ENCODE measurements at places on chromosomes 1 and 21.

GRCh38 chr1:222909586-222909985 is 94.7 kb downstream of the DISP1 start:
- peak; percentile 72 for DNase-seq

- DNase-seq, result peak; percentile 68
Observed at GRCh38 chr1:87392248-87393192, 63.8 kb downstream of the LMO4 start.

DNA sequence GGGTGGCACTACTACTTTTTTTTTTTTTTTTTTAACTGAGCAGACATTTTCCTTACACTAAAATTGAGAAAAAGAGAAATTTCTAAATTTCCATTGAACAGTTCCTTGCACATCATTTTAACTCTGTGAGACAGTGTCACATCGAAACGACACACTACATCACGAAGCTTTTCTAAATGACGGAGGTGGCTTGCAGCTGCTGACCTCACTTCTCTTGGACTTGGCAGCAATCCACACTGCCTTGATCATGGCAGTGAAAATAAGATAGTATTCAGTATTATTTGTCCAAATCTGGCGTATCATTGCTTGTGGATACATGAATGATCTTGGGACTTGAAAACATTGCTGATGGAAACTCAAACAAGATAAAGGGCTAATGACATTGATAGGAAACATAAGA is 80.3 kb upstream of the CYYR1 start:
- DNase-seq, result no peak

DNA sequence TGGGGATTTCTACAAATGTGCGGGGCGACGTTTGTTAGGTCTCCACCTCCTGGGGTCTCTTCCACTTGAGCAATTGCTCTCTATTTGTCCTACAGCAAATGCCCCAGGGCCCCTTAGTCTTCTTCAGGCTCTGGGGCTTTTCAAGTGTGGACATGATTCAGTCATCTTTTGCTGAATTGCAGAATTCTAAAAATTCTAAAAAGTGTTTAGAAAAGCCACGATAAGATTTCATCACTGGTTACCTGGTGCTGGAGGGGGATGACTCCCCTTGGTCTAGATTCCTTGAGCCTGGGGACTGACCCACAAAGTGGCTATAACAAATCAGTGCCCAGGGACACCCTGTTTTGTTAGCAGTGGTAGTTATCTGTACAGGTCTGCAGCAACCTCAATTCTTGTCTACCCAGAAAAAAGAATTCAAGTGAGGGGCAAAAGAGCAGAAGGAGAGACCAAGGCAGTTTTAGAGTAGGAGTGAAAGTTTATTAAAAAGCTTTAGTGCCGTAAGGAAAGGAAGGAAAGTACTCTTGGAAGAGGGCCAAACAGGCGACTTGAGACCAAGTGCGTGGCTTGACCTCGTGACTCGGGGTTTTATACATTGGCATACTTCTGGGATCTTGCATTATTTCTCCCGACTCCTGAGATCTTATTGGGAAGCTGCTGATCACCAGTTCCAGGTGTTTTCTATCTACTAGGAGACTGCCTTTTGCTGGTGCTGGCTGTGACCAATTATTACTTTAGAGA is 25.2 kb downstream of the PROK1 start:
- no peak for DNase-seq

- DNase-seq, result peak; percentile 55
Observed at GRCh38 chr1:8410791-8411190, 92.9 kb downstream of the SLC45A1 start.

DNA sequence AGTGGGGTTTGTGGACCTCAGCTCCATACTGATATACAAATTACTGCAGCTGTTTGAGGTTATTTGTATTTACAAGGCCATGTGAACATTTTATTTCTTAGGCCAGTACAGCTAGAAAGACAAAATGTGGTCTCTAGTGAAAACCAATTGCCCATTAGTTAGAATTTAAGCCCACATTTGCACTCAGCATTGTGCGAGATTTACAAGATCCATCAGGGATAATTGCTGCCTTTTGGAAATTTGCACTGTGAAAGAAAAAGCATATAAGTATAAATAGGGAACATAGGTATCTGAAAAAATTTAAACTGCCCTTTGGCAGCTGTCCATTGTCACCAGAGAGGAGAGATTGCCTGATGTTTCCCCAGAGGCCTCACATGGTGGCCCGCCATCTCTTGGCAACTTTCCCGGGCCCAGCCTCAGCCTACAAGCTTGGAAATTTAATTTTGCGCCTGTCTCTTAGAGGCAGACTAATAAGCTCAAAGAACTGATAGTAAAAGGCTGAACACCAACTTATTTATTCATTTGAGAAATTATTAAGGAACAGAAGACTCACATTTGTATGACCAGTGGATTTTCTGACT is 120.7 kb downstream of the MAP3K21 start:
- no peak for DNase-seq

DNA sequence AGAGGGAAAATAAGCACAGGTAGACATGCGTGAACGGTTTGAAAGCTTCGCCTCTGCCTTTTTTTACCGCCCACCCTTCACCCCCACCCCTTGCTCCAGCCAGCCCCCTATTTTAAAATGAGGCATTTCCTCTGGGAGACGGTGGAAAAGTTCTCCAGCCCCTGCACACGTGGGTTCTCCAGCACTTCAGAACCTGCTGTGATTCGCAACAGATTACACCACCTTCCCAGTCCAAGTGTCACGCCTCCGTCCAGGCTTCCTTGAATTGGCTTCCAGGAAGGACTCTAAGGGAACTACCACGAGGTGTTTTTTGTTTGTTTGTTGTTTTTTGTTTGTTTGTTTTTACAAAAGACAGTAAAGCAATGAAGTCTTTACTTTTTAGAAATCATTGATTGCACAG is 2.6 kb downstream of the LRRC7 start:
- no peak for DNase-seq

DNA sequence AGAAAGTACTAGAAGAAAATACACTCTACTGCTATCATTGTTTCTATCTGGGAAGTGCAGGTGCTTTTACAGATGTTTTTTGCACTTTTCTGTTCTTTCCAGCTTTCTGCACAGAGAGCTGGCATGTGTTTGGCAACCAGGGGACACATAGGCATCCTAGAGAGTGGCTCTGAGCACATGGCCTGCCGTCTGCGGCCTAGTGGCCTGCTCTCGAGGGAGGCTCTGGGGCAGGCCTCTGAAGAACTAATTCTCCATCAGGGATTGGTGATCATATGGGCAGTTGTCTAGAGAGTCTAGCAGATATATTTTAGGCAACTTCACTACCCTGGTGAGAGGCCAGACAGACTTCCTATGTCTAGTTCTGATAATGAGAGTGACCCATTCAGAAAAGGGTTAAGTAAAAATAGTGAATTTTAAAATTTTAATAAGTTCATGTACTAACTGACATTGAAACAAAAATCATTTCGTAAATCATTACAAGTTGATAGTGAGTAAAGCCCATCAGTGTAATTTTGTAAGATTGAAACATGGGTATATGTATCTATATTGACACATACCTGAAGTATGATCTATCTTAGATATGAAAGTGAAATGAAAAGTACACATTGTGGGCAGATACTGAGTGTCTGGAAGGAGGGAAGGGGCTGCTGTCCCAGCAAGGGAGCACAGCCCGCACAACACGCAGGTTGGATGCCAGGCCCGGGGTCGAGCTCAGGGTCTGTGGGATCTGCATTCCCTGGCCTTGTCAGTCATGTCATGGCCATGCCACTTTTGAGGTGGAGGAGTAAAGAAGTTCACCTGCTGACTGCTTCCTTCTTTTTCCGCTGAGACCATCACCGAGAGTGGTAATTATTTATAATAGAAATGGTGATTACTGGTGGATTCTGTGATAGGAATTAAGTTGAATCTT is 79.8 kb downstream of the PCBP3 start:
- no peak for DNase-seq

- DNase-seq, result peak; percentile 28
Observed at GRCh38 chr1:226063224-226063976, 884 bp downstream of the H3-3A start.

DNA sequence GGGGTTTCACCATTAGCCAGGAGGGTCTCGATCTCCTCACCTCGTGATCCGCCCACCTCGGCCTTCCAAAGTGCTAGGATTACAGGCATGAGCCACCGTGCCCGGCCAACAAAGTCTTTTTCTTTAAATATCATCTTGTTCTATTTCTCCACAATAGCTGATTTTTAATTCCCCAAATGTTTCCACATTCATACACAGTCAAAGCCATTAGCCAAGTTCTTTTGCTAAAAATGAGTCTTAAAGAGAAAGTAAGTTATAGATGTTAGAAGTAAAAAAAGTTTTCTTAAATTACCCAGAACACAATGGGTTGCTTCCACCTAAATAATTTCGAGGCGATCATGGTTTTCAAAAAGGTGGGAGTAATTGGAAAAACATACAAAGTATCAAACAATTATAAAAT is 30.6 kb downstream of the C2CD2 start:
- DNase-seq, result no peak

- DNase-seq, result no peak
Observed at GRCh38 chr21:37200641-37201480, 66.3 kb downstream of the VPS26C start.

DNA sequence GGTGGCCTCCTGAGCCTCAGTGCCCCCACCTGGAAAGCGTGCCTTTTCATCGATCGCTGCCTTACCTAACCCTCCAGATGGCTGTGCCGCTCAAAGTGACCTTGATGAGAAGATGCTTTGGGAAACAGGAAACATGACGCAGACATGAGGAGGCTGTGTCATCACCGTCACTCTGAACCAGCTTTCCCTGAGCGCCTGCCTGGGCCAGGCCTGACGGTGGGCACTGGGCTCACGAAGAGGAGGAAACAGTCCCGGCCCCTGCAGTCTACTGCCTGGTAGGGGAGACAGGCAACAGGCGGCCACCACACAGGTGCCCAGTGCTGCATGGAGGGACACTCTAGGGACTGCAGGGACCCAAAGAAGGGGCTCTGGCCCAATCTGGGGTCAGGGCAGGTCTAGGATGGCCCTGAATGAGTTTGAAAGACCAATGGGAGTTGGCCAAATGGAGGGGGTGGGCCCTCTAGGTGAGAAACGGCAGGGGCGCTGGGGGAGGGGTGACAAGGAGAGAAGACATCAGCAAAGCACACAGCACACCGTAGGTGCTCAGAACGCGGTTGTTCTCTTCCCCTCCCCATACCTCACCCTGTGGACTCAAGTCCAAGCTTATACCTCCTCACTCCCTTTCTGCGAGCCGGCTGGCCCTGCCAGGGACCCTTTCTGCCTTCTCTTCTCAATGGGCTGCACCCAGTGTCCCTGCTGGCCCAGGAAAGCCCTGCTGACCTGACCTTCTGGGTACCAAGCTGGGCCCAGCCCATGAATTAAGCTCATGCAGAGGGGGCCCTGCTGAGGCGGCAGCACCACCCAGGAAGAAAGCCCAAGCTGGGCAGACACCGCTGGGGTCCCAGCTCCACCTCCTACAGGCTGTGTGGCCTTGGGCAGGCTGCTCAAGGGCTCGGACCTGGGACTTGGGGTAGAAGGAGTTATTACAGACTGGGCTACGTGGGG is 44.9 kb downstream of the GLIS1 start:
- peak; percentile 44 for DNase-seq

DNA sequence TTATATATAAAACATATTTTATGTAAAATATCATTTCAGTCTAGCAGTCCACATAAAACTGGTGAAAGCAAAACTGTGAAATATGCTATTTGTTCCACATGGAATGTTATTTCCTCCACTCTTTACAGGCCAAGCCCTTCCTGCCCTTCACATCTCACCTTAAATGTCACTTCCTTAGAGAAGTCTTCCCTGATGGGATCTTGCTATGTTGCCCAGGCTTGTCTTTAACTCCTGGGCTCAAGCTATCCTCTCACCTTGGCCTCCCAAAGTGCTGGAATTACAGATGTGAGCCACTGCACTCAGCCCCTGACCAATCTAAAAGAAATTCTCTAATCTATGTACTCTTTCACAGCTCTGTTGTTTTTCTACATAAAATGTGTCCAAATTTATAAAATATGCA is 2.3 kb upstream of the GPR161 start:
- no peak for DNase-seq

GRCh38 chr1:83130886-83131691 is 867.8 kb downstream of the TTLL7 start:
- DNase-seq, result no peak

DNA sequence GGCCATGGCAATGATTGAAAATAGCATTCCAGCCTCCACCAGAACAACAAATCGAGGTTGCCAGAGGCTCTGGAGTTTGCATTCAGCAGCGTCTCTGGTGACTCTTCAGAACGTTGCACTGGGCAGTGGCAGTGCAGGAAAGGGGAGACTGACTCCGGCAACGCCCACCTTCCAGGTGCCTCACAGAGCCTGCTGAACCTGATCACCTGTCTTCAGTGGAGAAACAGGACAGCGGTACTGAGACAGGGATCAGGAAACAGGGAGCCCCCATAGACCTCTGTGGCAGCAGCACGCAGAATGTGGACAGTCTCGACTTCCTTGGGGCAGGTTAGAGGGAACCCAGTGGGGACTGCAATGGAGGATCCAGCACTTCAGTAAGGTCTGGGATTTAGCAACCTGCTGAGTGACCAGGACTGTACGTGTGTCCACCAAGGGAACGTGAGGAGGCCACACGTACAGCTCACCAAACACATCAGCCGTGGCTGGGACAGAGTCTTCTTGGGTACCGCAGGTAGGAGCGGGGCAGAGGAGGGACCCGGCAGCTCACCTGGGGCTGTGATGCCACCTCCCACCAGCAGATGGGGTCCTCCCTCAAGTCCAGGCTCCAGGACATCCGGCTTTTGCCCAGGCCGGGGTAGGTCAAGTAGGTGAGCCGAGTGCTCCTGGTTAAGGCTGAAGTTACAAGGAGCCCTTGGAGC is 128.6 kb downstream of the PRDM2 start:
- DNase-seq, result no peak

- DNase-seq, result no peak
Observed at GRCh38 chr1:232413674-232414073, 216.3 kb downstream of the SIPA1L2 start.

GRCh38 chr1:245332513-245332912 is 177.7 kb downstream of the KIF26B start:
- peak; percentile 7 for DNase-seq

DNA sequence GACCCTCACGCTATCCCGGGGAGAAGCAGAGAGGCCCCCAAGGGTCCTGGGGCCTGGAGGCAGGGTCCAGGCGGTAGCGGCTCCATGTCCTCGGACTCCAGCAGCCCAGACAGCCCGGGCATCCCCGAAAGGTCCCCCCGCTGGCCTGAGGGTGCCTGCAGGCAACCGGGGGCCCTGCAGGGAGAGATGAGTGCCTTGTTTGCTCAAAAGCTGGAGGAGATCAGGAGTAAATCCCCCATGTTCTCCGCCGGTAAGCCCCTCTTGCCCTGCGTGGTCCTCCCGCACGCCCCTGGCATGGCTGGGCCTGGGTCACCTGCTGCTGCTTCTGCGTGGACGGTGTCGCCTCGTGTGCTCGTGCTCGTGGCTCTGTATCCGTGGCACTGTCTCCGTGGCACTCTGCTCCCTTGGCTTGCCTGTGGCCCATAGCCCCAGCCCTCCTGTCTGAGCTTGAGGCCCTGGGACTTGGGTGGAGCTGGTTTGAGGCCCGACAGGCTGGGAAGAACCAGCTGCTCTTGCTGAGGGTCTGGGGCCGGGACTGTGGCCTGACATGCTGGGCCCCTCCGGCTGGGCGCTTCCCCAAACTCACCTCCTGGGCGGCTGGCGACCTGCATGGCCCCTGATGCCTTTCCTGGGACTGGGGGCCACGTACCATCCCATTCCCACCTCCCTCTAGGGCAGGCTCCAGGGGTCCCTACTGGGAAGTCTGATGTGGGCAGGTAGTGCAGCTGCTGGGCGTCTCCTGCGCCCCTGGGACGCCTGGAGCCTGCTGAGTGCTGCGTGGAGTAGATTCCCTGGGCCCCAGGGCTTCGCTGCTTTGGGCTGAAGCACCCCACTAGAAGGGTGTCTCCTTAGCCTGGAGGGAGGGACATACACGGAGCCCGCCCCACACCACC is 23.5 kb downstream of the PANK4 start:
- DNase-seq, result no peak

All from IMR-90 (cell line).